ENCODE measurements at places on chromosomes 6 and 20.

DNA sequence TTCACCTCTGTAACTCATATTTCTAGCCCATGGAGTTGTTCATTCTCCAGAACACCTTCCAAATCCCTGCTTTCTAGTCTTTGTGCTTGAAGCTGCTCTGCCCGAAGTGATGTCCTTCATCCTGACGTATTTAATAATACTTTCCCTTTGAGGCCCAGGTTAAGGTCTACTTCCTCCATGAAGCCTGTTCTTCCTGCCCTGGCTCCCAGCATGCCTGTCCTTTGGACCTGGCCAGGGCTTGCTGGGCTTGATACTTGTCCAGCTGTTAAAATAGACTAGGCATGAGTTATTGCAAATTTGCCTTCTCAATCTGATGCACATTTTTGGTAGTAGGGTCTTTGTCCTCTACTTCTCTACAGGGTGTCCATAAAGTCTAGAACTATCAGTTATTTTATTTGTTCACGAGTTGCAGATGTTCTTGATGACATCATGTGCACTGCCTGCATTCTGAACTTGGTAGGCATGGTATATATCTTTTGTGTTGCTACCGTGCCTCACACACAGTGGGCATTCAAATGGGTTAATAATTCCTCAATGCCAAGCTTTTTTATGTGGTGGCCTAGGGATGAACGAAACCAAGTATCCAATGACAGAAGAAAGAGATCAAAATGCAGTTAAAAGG lies 3.1 kb upstream of the MAP7 start:
- no peak for DNase-seq

DNA sequence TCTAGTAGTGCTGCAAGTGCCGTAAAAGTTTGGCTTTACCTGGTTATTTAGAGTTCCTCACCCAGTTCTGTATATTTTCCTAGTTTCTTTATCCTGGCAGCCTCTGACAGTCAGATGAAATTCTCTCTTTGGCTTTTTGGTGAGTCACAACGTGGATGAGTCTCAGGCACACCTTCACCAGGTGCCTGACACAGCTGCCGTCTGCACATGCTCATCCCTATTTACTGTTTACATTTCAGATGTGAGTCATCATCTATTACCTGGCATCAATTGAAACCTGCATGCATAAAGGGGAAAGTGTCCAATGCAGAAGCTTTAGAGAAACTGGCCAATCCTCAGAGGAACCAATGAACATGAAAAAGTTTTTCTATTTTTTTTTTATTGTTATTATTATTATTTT lies 33.3 kb upstream of the ADGRF4 start:
- DNase-seq, result no peak

DNA sequence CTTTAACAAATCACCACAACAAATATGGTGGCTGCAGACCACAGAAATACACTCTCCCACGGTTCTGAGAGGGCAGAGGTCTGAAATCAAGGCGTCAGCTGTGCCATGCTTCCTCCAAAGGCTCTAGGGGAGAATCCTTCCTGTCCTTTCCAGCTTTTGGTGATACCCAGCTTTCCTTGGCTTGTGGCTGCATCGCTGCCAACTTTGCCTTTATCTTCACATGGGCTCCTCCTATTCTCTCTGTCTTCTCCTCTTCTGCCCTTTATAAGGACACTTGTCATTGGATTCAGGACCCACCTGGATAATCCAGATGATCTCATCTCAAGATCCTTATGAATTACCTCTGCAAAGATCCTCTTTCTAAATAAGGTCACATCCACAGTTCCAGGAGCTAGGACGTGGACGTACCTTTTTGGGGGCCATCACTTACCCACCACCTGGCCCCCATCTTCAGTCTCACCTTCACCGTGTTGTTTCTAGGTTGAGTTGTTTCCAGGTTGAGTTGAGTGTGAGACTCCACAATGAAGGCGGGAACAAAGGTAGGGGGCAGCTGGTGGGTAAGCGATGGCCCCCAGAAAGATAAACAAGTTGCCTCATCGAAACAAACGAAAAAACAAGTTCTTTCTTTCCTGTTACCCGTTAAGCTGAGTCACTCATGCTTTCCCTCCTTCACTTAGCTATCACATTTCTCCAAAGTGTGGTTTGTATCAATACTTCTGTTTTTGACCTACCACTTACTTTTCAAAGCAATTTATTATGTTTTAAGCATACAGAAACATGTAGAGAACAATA lies 68.9 kb upstream of the SLC22A16 start:
- no peak for DNase-seq

- DNase-seq, result no peak
These were observed 5.2 kb downstream of the MRPS10 start for GRCh38 chr6:42212442-42212841.

GRCh38 chr6:43180058-43180457 lies 1.9 kb upstream of the CUL9 start:
- DNase-seq, result no peak

DNA sequence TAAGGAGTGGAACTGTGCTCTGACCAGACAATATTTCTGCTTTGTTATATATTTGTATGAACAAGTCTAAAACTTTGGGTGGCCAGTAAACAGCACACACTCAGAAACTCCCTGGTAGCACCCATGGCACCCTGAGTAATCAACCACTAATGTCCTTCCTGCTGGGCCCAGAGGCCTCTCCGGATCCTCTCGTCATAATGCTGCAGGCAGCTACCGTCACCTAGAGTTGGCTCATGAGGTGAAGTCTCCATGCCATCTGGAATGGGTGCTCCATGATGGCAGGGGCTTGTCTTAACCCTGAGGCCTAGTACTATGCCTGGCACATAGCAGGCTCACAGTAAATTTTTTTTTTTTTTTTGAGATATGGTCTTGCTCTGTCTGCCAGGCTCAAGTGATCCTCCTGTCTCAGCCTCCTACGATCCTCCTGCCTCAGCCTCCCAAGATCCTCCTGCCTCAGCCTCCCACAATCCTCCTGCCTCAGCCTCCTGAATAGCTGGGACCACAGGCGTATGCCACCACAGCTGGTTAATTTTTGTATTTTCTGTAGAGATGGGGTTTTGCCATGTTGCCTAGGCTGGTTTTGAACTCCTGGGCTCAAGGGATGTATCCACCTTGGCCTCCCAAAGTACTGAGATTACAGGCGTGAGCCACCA lies 3.0 kb upstream of the SDCBP2 start:
- no peak for DNase-seq

GRCh38 chr20:47040506-47041125 lies 146.0 kb downstream of the EYA2 start:
- DNase-seq, result no peak

DNA sequence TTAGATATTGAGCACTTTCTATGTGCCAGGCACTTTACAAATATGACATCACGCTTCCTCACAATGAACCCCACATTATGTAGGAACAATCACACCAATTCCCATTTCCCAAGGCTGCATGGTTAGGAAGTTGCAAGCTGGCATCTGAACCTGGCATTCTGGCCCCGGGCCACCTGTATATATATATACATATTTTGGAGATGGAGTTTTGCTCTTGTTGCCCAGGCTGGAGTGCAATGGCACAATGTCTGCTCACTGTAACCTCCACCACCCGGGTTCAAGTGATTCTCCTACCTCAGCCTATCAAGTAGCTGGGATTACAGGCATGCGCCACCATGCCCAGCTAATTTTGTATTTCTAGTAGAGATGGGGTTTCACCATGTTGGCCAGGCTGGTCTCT lies 30.4 kb downstream of the SRC start:
- no peak for DNase-seq

DNA sequence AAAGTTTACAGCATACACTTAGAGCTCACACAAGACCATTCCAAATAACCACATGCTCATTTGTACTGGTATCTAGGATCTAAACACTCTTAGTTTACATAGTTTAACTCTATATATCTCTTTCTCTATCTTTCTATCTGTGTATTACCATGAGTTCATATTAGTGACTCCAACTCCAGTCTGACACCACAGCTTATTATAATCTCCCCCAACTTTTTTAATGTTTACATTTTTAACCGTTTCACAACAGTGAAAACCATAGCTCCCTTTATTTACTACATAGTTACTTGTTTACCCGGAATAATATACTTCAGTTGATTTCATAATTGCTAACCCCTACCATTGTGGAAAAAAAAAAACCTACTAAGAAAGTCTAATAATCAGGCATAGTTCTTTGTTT lies 362.4 kb upstream of the RGS17 start:
- no peak for DNase-seq

DNA sequence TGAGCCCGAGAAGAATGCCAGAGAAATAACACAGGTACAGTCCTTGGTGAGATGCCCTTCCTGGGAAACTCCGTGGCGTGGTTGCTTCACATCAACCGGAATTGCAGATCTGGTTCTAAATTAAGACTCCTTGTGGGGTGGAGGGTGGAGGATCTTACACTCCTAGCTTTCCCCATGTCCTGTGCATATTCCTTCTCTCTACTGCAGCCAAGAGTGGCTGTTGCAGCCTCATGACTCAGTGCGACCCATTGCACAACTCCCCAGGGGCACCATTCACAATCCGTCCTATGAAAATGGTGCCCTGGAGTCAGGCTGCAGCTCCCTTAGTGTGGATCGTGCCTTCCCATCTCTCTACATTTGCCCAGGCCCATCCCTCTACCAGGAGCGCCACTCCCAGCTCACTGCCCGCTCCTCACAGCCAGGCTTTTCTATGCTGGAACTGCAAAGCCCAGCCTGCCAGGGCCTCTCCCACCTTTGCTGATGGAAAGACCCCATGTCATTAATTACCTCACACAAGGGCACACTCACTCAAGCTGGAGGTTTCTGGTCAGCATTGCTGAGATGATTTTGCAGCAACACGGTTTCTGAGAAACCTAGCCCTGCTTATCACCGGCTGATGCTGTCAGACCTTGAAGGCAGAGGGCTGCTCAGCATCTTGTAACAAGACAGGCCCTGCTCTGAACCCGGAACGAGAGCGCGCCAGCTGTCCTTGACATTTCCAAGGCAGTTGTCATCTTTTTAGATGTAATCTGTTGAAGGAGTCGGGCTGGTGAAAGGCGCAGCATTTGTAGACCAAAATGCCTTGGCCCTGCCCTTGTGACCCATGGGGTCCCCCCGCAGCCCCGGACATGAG lies 39.7 kb downstream of the SIRPA start:
- DNase-seq, result peak; percentile 97

DNA sequence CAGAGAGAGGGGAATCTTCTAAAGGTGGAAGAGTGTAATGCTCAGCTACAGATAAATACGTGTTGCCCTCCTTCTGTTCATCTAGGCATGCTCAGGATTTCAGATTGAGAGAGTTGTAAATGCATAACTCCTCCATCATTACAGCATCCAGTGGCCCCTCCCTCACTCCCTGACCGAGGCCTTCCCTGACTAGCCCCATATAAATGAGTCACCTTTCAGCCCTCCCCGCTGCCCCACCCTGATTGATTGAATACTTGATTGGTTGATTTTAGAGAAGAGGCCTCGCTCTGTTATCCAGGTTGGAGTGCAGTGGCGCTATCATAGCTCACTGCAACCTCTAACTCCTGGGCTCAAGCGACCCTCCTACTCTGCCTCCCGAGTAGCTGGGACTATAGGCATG lies 193.7 kb downstream of the EYA2 start:
- no peak for DNase-seq

GRCh38 chr6:38676236-38676973 lies 26.5 kb downstream of the GLO1 start:
- DNase-seq, result no peak

- DNase-seq, result no peak
These were observed 13.4 kb downstream of the GNL1 start for GRCh38 chr6:30542915-30543314.

DNA sequence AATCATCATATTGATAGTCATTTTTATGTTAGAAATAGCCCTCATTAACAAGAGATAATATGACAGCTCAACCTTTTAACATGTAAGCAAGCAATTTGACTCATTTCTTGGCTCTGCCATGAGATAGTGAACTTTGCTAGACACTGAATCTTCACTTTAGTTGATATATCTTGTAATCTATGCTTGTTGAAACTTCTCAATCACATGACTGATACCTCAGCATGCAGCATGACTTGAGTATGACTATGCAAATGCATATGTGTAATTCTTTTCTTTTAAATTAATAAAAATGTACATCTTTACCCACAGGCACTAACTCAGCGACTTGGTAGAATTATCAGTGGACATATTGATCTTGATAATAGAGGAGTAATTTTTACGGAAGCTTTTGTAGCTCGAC lies 6.6 kb downstream of the UFL1 start:
- DNase-seq, result no peak

GRCh38 chr6:88919032-88919431 lies 44.4 kb downstream of the RNGTT start:
- no peak for DNase-seq

All from coronary artery (tissue), 2 donors.